Cardiac atrium fibroblast (primary cell): ENCODE measurements at places on chromosomes 11 and 22. TPM values are rescaled to one million over a fixed set of nuclear protein-coding genes. Genes with fewer than 3 reads are reported as not detected.

The ASRGL1 gene
- 0.16 TPM in 1 of 2 replicates, not detected in the other for total RNA-seq

The OR6T1 gene
- not detected in 2 replicates for total RNA-seq

The ZNF214 gene
- total RNA-seq: 1.8 and 5.8 TPM in 2 replicates

The TRIM48 gene
- total RNA-seq: not detected in 2 replicates

The TPBGL gene
- total RNA-seq: 0.16 and 0.18 TPM in 2 replicates

The CRYBA4 gene
- not detected in 2 replicates for total RNA-seq

The TOLLIP gene
- total RNA-seq: 30.0 and 32.6 TPM in 2 replicates

The PDGFD gene
- total RNA-seq: 17.9 and 29.6 TPM in 2 replicates

The FOLR2 gene
- total RNA-seq: not detected in 2 replicates

The FERMT3 gene
- 9.2 and 13.1 TPM in 2 replicates for total RNA-seq

The SERHL2 gene
- total RNA-seq: 2.6 and 3.6 TPM in 2 replicates
